ENCODE measurements at places on chromosomes 1 and 21.

DNA sequence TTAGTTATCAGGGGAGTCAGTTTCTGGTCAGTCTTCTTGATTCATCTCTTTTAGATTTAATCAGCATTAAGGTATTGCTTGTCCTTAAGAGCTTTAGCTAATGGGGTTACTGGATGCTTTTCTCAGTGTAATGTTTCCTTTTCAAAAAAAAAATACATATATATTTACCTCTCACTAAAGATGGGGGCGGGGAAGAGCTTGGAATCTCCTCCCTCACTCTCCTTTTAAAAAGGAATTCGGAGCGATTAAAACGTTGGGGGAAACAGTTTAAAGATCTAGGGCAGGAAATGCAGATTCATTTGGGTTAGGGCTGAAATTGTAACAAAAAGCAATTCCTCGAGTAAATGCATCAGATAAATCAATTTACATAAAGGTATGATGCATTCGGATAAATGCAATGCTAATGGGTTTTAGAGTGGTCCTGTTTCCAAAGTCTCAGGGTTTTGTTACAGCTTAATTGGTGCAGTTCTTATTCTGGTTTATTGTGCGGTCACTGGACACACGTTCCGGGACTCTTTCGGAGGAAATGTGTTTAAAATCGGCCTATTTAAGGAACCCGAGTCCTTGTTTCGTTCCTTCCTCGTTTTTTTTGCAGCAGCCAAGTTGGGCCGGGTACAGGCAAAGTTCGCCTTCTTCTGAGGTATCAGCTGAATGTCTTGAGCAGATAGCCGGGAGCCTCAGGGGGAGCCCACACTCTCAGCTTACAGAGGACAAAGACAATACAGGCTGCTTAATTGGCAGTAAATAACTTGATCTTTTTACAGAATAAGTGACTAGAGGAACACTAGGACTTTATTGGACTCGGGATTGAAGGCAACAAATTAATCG is 1.6 kb downstream of the LMO4 start:
- DNase-seq: no peak

DNA sequence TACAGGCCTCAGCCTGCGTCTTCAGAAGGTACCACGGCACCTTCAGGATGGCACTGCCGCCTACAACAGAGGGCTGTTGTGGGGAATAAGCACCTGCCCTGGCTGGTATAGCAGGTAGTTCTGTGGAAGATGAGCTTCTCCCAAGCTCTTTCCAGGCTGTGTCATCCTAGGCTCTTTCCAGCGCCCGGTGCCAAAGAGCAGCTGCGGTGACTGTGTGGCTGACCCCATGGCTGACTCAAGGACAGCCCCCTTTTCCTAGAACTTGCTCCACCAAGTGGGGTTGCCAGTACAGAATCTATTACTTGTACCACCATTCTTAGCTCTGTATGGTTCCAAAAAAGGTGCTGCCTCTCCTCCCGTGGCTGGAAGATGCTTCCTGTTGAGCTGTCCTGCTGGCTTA is 21.9 kb upstream of the EVA1B start:
- no peak for DNase-seq

- no peak for DNase-seq
Measured at GRCh38 chr21:45067462-45068285, 6.7 kb upstream of the ADARB1 start.

GRCh38 chr1:940107-941014 is 16.6 kb downstream of the SAMD11 start:
- no peak for DNase-seq

DNA sequence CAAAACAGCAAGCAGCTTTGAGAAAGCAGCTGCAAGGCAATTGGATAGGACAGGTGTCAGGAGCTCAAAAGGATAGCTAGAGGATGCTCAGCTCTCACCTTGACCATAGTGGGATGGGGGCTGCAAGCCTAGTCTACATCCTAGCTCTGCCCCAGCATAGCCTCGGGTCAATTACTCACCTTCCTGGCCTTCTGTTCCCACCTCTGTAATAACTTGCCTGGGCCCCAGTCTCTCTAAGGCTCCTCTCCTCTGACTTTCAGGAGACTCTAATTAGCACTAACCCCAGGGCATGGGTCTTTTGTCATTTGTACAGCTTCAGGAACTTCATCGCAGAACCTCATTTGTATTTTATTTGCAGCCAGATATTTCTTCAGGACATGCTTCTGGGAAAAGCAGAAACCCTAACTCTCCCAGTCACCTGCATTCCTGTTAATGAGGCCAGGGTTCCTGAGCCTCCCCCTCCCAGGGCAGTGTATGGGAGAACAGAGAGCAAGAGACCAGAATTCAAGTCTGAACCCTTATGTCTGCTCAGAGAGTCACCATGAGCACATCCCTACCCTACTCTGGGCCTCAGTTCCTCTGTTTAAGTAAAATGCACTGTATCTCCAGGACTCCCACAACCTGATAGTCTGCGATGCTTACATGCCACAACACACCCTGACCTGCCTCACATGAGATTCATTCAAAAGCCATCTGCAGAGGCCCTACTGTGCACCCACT is 108.1 kb downstream of the MATN1 start:
- no peak for DNase-seq

GRCh38 chr1:183024317-183025009 is 1.2 kb downstream of the LAMC1 start:
- no peak for DNase-seq

DNA sequence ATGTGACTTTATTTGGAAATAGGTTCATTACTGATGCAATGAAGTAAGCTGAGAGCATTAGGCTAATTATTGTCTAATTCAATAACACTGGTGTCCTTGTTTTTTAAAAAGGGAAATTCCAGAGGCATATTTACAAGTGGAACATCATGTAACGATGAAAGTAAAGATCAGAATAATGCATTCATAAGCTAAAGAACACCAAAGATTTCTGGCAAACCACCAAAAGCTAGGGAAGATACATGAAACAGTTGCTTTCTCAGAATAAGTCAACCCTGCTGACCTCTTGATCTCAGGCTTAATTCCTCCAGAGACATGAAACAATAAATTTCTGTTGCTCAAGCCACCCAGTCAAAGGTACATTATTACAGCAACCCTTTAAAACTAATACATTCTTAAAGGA is 20.3 kb upstream of the IFI16 start:
- no peak for DNase-seq

DNA sequence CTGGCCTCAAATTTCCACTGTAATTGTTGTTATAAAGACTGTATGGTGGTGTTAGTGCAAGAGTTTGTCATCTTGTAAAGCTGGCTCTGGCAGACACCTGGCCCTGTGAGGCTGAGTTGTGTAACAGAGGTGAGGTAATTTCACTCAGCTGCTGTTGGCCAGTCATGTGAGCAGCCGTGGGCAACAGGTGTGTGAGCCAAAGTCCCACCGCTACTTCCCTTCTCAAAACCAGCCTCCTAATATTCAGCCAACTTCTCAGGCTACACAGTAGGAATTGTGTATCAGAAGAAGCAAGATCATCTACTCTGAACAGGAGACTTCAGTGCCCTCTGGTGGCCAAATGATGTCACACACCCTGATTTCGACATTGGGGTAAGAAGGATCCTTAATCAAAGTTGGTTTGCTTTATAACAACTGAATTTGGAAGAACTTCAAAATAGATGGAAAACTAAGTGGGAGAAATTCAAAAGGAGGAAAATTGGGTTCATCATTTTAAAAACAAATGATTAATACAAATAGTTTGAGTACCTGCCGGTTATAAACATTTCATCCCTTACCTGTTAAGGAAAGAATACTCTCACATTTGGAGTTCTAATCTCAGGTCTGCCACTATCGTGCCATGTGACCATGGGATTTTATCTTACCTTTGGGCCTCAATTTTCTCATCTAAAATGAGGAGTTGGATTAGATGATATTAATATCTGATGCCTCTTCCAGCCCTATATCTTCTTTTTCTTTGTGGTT is 2.6 kb upstream of the CREG1 start:
- peak; percentile 85 for DNase-seq

- no peak for DNase-seq
Measured at GRCh38 chr1:194705123-194705854, 1518.9 kb upstream of the B3GALT2 start.
